Bronchial epithelial cell (primary cell): ENCODE measurements at places on chromosomes 3 and 15.

GRCh38 chr15:36358094-36358493 is 221.3 kb upstream of the CDIN1 start:
- DNase-seq: peak; percentile 15

DNA sequence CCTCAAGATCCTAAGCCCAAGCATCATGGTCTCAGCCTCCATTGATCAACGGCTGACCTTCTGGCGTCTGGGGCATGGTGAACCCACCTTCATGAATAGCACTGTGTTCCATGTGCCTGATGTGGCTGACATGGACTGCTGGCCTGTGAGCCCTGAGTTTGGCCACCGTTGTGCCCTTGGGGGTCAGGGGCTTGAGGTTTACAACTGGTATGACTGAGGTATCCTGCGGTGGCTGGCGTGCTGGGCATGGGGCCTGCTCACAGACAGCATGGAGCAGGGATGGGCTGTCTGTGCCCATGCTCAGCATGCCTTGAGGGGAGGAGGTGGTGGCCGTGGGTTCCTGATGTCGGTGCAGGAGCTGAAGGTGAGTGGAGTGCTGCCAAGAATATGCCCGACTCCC is 3.3 kb downstream of the DALRD3 start:
- no peak for DNase-seq

- no peak for DNase-seq
Observed at GRCh38 chr3:14244521-14245247, 66.1 kb downstream of the LSM3 start.

GRCh38 chr3:114319453-114319852 is 25.6 kb downstream of the TIGIT start:
- peak; percentile 93 for DNase-seq

DNA sequence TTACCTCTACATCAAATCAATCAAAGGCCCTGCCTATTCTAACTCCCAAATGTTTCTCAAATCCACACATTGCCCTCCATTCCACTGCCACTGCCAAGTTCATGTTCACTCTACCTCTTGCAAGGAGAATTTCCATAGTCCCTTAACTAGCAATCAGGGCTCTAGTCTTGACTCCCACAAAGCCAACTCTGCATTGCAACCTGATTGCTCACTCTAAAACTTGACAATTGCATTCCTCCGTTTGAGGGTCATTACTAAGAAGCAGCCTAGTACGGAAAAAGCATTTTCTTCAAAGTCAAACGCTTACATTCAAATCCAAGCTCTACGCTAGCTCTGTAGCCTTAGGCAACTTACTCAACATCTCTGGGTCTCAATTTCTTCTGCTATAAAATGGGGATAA is 1.2 kb downstream of the CPA3 start:
- DNase-seq: no peak

GRCh38 chr15:87082581-87082980 is 1002.9 kb downstream of the AGBL1 start:
- no peak for DNase-seq

DNA sequence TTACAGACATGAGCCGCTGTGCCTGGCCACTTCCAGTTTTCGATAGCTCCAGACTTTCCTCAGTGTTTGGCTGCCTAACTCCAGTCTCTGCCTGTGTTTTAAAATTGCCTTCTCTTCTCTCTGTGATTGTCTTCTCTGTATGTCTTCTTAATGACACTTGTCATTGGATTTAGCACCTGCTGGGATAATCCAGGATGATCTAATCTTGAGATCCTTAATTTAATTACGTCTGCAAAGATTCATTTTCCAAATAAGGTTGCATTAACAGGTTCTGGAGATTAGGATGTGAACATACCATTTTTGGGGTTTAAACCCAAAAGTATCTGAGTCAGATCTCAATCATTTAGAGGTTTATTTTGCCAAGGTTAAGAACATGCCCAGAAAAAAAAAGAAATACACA is 222.2 kb upstream of the PDZRN3 start:
- no peak for DNase-seq

- no peak for DNase-seq
Observed at GRCh38 chr3:136942803-136943202, 15.0 kb upstream of the IL20RB start.

GRCh38 chr15:34883633-34884032 is 85.9 kb downstream of the AQR start:
- DNase-seq: peak; percentile 2

GRCh38 chr3:195269375-195270078 is 1.4 kb downstream of the XXYLT1 start:
- no peak for DNase-seq
